Progenitor cell of endocrine pancreas (in vitro differentiated cells): ENCODE measurements at places on chromosomes 12 and 14. TPM values are rescaled to one million over a fixed set of nuclear protein-coding genes. Genes with fewer than 3 reads are reported as not detected.

The RILPL2 gene
- 2.8 TPM in 2 replicates for total RNA-seq

The RD3L gene
- not detected in 2 replicates for total RNA-seq

GRCh38 chr12:119089380-119090013 is 89.2 kb upstream of the HSPB8 start:
- DNase-seq = no peak

GRCh38 chr14:70871863-70872677 is 35.2 kb upstream of the PCNX1 start:
- no peak for DNase-seq

- DNase-seq = no peak
Observed at GRCh38 chr12:3961591-3961990, 88.4 kb upstream of the PARP11 start.

DNA sequence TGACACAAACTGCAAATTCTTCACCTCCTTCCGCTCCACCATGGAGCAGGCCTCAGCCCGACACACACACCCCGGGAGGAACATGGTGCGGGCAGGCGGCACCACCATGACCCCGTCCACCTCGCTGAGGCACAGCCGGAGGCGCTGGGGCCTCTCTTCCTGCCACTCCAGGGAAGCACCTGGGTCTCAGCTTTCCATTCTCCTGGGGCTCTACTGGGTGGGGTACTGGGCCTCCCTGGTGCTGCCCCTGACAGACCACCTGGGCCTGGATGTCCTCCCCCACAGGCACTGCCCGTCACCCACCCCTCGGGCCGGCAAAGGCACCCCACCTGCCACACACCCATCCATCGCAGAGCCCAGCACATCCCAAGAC is 9.9 kb downstream of the AKT1 start:
- DNase-seq = no peak

GRCh38 chr12:1605129-1606020 is 11.0 kb upstream of the FBXL14 start:
- DNase-seq = peak; percentile 59
